Activated CD8-positive, alpha-beta memory T cell treated with anti-CD3 and anti-CD28 coated beads for 48 hours (primary cell): ENCODE measurements at places on chromosomes 6 and 20.

DNA sequence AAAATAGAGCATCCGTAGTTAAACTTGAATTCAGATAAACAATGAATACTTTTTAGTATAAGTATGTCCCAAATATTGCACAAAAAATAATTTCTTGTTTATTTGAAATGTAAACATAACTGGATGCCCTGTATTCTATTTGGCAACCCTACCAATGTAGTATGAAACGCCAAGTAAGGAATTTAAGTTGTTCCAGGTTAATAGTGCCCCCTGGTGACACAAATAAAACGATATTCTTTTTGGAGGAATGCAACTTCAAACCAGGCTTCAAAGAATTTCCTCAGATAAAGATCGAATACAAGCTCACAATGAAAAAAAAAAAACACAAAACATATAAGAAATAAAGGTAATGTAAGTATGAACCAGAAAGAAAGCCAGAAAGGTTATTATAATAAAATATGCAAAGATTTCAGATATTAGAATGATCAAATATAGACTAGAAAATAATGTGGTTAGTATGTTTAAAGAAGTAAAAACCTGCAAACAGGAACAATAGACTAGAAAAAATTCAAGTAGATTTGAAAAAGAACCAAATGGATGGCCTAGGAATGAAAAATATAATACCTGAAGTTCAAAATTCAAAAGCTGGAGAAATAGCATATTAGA is 18.4 kb upstream of the AKAP7 start:
- no peak for DNase-seq

DNA sequence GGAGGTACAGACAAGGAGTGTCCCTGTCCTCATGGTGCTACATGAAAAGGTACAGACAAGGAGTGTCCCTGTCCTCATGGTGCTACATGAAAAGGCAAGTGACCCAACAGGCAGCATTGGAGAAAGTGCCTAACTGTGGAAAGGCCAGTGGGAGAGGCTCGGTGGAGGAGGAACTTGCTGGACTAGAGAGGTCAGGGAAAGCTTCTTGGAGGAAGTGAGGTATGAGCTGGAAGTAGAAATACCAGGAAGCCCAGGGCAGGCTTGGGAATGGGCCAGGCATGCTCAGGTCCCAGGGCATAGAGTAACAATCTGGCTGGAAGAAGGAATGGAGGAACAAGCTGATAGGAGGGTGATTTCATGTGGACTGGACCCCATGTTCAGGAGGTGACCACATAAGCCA is 59.8 kb upstream of the FNDC1 start:
- no peak for DNase-seq

DNA sequence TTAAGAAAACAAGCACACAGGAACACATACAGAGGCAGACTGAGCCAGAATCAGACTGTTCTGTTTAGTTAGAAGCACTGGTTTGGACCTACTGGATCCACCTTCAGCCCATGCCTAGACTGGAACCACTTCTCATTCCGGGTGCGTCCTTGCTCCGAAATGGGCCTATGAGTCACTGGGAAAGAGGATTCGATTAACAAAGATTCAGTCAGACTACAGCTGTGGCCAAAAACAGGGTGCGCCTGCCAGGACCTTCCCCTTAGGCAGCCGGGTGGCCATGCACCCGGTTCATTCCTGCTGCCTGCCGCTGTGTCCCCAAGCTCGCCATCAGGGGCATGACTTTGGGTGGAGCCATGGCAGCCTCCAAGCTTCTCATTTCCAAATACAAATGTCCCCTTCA is 14.5 kb upstream of the KCNK5 start:
- DNase-seq, result no peak

GRCh38 chr6:55696501-55696900 is 117.5 kb upstream of the HMGCLL1 start:
- no peak for DNase-seq

DNA sequence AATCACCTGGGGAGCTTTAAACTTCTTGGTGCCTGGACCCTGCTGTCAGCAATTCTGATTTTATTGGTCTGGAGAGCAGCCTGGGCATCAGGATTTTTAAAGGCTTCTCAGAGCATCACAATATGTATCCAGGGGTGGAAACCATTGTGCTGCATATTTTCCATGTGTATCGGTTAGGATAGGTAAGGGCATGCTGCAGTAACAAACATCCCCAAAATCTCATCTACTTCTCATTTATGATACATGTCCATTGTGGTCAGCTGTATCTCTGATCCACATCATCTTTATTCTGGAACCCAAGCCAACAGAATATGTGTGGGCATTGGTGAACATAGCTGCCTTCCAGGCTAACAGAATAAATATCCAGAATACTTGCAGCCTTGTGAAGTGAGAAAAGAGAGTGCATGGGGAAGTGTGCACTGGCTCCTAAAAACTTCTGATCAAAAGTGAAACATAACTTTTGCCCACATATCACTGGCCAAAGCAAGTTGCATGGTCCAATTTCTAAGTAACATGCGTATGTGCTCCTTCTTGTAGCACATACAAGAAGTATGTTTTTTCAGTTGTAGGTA is 215.1 kb downstream of the ZMYND8 start:
- no peak for DNase-seq

GRCh38 chr6:41336824-41337223 is 1.4 kb downstream of the NCR2 start:
- DNase-seq, result no peak

DNA sequence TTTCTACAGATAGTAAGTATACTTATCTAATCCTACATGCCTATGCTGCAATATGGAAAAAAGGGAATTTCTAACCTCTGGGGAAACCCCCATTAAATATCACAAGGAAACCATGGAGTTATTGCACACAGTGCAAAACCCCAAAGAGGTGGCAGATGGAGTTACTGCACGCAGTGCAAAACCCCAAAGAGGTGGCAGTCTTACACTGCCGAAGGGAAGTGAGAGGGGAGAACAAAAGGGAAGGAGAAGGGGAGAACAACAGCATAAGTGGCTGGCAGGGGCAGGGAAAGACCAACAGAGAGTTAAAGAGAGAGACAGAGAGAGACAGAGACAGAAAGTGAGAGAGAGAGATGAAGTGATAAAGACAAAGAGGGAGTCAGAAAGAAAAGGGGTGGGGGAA is 43.8 kb upstream of the EIF2S2 start:
- DNase-seq, result no peak

- no peak for DNase-seq
These were observed 79.1 kb downstream of the LRRC1 start for GRCh38 chr6:53873922-53874321.

DNA sequence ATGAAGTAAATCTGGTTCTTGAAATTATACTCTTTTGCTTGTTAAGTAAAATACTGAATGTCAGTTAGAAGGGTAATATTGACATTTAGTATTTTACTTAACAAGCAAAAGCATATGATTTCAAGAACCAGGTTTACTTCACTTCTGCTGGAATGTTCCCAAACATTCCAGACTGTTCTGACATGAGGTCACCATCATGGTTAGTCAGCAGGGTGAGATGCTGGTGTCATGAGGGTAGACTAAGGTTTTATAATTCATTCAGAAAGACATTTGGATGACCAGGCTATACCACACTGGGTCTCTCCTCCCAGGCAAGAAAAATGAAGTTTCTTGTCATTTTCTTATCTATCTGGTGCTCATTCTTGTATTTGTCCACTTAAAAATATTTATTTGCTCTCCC is 414.4 kb upstream of the MMS22L start:
- no peak for DNase-seq

DNA sequence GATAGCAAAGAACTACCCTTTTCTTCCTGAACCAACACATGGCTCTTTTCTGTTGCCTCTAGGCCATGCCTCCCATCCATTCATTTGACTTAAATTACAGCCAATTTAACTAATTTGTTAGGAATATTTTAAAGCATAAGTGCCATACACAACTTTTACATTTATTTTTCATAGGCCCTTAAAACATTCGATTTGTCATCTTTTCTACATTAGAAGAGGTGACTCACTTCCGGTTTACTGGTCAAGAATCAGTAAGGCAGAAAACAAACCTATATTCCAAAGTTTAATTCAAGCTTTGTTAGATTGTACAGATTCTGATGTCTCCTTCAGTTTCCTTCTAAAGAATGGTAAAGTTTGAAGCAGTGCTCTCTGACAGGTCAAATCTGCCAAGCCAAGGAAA is 344.3 kb downstream of the SAMD5 start:
- no peak for DNase-seq

DNA sequence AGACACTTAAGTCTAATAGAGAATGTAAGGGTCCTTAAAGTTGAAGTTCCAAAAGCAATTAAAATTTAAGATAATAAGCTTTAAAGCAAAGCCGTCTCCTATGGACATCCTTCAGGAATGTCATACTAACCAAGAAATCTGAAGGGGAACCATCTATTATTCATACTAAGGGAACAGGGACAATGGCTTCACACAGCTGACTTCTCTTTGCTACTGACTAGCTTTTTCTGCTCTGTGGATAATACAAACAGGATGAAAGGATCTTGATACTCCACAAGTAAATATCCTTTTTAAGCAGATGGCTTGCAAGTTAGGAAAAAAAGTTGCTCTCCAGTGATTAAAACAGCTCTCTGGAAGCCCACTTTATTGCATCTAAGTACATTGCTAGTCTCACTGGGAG is 178.6 kb downstream of the BACH2 start:
- DNase-seq, result no peak

DNA sequence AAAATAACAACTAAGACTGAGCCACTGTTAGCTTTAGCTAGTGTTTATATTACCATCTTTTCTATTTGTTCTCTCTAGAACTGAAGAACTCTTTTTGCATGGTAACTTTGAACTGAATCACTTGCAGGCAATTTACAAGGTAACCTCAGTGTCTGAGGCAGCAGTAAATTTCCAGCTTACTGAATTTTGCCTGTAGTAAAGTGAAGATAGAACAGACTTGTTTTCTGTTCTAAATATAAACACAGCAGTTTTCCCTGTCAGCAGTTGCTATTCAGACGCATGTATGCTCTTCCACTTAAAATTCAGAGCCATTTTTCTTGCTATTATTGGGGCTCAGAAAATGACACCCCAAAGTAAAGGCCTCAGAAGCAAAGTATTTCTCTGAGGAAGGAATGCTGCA is 974.0 kb upstream of the GJE1 start:
- DNase-seq, result no peak

- no peak for DNase-seq
These were observed 39.6 kb upstream of the OGFRL1 start for GRCh38 chr6:71248878-71249544.

DNA sequence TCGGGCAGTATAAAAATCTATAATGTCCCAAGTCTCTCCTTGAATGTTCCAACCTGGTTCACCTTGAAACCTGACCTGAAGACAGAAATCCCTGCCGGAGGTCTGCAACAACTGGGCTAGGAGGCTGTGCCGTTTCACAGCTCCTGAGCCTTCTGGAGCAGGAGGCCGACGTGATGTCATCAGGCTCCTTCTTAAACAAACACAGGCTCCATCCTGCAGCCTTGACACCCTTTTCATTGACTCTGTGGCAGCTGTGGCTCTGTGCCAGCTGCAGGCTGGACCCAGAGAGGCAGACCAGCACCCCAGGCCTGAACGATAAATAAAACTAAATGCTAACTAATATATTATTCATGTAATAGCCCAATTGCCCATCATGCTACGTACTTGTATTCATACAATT is 483.9 kb downstream of the CD83 start:
- no peak for DNase-seq

- no peak for DNase-seq
These were observed 103.7 kb downstream of the OGFRL1 start for GRCh38 chr6:71392276-71392675.

DNA sequence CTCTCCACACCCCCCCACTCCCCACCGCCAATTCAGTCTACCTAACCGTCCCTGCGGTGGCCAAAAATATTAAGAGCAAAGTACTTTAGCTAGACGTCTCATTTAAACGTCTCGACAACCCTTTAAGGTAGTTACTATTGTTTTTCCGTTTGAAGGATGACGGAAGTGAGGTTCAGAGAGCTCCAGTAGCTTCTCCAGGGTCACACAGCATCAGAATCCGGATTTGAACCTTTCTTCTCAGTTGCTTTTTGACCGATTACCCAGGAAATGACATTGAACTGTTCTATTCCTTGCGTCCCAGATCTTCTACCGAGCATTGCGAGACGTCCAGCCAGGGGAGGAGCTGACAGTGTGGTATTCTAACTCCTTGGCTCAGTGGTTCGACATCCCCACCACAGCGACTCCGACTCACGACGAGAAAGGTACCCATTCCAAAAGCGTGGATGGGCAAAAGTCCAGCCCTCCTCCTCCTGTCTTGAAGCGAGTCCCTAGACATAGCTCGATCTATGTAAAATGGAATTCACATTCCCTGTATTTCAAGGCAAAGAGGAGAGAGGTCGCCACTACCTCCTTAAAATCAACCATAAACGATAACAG is 2.4 kb downstream of the PRDM13 start:
- DNase-seq, result no peak

GRCh38 chr6:27693766-27694546 is 218.2 kb downstream of the OR2B2 start:
- no peak for DNase-seq

DNA sequence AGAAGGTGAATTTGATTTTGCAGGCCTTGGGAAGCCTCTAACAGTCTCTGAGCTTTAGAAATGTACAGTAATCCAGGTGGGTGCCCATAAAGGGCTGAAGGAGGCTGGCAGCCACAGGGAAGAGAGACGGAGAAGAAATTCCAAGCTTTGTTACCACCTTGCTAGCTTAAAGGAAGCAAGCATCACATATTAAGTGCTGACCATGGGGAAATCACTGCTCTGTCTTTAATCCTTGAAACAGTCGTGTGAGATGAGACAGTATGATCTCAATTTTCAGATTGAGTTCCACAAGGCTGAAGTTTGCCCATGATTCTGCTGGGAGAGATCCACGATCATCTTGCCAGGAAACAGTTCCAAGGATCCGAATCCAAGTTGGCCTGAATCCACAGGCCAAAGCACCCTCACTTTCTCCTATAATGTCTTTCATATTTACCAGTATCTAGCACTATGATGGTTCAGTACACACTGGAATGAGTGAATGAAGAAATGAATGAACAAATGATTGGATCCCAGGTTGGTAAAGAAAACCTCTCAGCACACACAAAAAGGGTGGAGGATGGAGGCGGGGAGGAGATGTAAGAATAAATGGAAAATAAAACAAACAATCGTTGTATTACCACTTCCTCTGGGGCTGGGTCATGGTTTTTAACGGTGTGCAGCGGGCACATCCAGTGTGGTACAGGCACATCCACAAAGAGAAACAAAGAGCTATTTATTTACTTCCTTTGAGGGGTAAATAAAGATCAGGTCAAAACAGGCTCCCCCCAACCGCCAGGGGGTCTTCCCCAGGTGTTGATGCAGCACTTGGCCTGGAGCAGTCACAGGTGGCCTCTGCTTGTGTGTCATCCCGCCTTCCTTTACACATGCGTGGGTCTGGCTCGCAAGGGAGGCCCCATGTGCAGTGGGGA is 28.2 kb upstream of the TAF8 start:
- no peak for DNase-seq

GRCh38 chr20:20358801-20359200 is 9.1 kb upstream of the INSM1 start:
- no peak for DNase-seq

- no peak for DNase-seq
These were observed 1339.4 kb downstream of the GRIK2 start for GRCh38 chr6:102732898-102733297.

DNA sequence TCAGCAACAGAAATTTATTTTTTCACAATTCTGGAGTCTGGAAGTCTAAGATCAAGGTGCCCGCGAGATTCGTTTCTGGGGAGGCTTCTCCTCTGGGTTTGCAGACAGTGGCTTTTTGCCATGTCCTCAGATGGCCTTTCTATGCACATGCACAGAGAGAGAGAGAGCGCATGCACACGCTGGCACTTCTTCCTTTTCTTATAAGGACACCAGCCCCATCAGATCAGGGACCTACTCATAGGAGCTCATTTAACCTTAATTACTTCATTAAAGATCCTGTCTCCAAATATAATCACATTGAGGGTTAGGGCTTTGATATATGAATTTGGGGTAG is 260.7 kb upstream of the PLCB4 start:
- DNase-seq, result no peak

GRCh38 chr6:52399511-52400312 is 20.4 kb upstream of the EFHC1 start:
- no peak for DNase-seq
